Kidney (tissue), 22 donors: ENCODE measurements at places on chromosomes 4 and X. TPM values are rescaled to one million over a fixed set of nuclear protein-coding genes. Genes with fewer than 3 reads are reported as not detected.

Gene UGT2B10
- not detected for total RNA-seq

Gene SCRG1
- total RNA-seq: 1.6 TPM

Gene UCP1
- not detected for total RNA-seq

Gene AGA
- total RNA-seq: 23.0 TPM

Gene DIPK2B
- 25.2 TPM for total RNA-seq

Gene ASMT
- 0.22 TPM for total RNA-seq

Gene LGI2
- total RNA-seq: 7.5 TPM

Gene GPRIN3
- 15.2 TPM for total RNA-seq

Gene DCAF12L1
- total RNA-seq: 4.2 TPM

Gene SPANXC
- not detected for total RNA-seq

Gene CXCL11
- total RNA-seq: not detected

Gene SPACA5
- total RNA-seq: not detected

Gene APLN
- total RNA-seq: 0.31 TPM

Gene ITIH6
- total RNA-seq: not detected

Gene ALAS2
- total RNA-seq: 0.79 TPM

Gene PNMA6A
- 4.2 TPM for total RNA-seq

Gene AADAT
- total RNA-seq: 2.6 TPM

Gene PCDH7
- total RNA-seq: 10.2 TPM

Gene MAGEE2
- total RNA-seq: not detected

Gene OPN1MW
- total RNA-seq: not detected

Gene DUSP9
- 4.7 TPM for total RNA-seq

Gene HSFX1
- total RNA-seq: 0.98 TPM

Gene TEX13A
- not detected for total RNA-seq

Gene UGT2B11
- total RNA-seq: not detected

Gene TRIM60
- not detected for total RNA-seq

Gene PRR32
- total RNA-seq: not detected

Gene ERAS
- 0.19 TPM for total RNA-seq

Gene ETDB
- not detected for total RNA-seq

Gene FAM241A
- 2.9 TPM for total RNA-seq

Gene RAB9B
- 1.1 TPM for total RNA-seq

Gene NKRF
- total RNA-seq: 9.0 TPM
